ENCODE measurements at places on chromosomes 5 and 9.

DNA sequence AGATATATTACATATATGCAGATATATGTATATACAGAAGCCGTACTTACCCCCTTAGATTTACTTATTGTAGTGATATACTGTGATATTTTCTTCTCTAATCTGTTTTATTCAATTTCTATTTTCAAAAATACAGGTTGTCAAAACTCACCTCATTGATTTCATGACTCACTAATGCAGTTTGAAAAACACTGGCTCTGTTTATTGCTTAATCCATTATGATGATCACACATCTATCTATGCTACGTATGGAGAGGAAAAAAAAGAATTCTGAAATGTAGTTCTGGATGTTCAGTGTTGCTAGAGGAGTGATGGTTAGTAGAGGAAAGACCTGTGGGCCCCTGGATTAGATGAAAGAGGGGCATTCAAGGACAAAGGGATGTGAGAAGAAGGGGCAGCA is 121.0 kb upstream of the RPS23 start:
- DNase-seq, result no peak

DNA sequence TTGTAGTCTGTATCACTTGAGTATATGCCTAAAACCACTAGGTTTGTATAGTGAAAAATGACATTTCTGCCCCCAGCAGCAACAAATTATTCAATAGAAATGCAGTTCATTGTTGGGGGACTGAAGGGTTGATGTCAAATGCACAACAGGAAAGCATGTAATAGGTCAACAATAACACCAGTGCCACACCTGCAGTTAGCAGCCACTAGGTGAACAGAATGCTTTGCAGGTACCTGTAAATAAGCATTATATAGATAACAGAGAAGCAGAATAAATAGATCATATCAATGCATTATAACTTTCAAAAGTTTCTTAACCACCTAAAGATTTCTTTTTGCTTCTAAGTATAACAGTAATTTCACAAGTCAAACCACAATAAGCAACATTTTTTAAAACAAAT is 435.9 kb upstream of the DMAC1 start:
- no peak for DNase-seq

GRCh38 chr5:132372127-132372526 is 2.6 kb downstream of the SLC22A5 start:
- DNase-seq, result no peak

GRCh38 chr9:18347386-18348082 is 126.4 kb upstream of the ADAMTSL1 start:
- DNase-seq, result no peak

DNA sequence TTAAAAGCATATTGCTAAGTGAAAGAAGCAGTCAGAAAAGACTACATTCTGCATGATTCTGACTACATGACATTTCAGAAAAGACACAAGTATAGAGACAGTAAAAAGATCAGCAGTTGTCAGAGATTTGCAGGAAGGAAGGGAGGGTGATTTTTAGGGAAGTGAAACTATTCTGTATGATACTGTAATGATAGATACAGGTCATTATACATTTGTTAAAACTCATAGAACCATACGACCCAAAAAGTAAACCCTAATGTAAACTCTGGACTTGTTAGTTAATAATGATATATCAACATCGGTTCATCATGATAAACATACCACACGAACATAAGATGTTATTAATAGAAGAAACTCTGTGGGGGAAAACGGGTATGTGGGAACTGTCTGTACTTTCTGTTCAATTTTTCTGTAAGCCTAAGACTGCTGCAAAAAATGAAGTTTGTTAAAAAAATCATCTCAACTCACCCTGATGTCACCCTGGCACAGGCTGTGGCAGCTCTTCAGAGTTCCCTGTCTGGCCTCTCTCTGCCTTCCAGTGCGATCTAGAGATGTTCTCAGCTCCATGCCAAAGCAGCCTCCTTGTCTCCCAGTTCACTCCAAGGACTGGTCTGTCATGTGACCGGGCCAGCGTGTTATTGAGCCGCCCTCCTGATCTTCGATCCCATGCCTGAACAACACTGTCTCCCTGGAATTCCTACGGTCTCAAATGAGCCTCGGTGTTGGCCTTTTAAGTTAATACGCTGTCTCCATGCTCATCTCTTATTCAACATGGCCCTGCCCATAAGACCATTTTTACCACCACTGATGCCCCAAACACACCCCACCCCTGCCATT is 35.4 kb downstream of the PRLR start:
- DNase-seq, result no peak

DNA sequence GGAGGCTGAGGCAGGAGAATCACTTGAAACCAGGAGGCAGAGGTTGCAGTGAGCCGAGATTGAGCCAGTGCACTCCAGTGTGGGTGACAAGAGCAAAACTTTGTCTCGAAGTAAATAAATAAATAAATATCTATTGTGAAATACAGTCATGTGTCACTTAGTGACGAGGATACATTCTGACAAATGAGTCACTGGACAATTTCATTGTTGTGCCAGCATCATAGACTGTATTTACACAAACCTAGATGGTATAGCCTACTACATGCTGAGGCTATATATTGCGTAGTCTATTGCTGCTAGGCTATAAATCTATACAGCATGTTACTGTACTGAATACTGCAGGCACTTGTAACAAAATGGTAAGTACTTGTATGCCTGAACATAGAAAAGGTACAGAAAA is 61.1 kb upstream of the CCL21 start:
- DNase-seq, result no peak
